ENCODE measurements at places on chromosomes 16 and 17.

DNA sequence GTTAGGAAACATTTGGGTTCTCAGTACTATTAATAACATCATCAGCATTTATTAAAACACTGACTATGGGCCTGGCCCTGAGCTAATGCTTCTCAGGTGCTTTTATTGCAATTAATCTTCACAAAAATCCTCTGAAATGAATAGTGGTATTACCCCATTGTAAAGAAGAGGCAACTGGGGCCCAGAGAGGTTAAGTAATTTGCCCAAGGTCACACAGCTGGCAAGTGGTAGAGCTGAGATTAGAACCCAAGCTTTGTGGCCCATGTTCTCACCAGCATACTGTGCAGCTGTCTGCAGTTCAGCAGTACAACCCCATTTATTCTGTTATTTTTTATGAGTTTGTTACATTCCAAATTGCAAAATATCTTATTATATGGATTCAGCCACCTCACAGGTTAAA lies 82.3 kb downstream of the TBC1D16 start:
- DNase-seq = no peak

- DNase-seq = no peak
Measured at GRCh38 chr17:39939588-39940419, 12.3 kb downstream of the LRRC3C start.

- DNase-seq = no peak
Measured at GRCh38 chr16:69057400-69058378, 47.8 kb upstream of the HAS3 start.

DNA sequence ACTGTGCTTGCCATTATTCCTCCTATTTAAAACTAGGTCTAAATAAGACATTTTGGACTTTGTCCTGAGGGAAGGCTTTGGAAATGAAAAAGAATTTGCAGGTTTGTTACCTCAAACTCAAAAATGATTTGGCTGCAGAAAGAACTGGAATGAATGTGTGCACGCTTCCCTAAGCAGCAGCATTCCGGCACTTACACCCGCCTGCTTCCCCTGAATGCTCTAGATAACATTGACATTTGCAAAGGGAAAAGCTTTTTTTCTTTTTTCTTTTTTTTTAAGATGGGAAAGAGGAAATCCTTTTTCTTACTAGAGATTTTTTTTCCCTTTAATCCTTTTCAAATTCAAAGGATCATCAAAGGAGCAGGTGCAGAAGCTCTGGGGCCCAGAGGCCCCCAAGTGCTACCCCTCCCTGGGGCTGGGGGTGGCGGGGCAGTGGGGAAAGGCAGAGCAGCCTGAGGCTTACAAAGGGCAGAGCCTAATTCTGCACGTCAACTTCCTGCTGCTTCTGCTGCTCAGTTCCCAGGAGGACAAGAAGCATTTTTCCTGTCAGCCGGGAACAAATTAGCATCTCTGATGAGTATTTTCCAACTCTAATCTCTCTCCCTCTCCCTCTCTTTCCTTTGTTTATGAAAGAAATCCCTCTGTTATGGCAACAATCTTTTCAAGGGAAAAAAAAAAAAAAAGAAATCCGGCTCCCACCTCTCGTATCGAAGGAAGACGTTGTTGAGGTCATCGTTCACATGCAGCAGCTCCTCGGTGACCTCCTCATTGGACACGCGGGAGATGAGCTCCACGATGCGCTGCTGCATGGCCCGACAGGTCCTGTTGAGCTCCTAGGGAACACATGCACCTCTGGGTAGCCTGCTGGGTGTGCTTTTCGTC lies 32.1 kb upstream of the SREBF1 start:
- no peak for DNase-seq

GRCh38 chr17:31155208-31155810 lies 60.5 kb downstream of the NF1 start:
- DNase-seq = no peak

GRCh38 chr16:80993834-80994233 lies 12.9 kb downstream of the CMC2 start:
- no peak for DNase-seq

- DNase-seq = no peak
Measured at GRCh38 chr17:50331085-50331791, 14.7 kb upstream of the XYLT2 start.

DNA sequence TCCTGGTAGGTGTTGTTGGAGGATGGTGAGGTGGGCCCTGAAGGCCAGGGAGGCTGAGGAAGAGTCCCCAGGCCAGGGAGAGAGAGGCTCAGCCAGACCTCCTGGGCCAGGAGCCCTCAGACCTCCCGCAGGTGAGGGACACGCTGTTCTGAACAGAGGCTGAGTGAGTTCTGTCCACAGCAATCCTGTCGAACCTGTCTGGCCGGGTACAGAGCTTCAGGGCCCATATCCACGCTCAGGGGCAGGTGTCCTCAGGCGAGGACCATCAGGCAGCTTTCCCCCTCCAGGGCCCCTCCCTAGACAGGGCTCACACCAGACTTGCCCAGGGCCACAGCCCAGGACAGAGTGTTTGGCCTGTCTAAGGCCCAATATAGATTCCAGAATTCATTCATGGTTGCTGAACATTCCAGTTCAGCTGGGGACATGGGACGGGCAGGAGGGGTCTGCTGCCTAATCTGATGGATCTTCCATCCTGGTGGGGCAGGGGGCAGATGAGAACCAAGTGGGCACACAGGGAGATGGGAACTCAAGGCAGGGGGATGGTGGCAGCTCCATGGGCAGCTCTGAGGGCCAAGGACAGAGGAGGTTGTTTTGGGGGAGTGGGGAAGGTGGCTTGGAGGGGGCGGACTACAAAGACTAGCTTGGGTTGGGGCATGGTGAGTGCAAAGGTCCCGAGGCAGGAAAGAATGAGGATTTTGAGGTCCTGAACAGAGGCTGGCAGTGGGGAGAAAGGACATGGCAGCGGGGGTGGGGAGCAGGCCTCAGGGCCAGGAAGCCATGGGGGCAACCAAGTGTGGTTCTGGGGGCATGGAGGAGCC lies 23.4 kb upstream of the MPRIP start:
- DNase-seq = no peak

DNA sequence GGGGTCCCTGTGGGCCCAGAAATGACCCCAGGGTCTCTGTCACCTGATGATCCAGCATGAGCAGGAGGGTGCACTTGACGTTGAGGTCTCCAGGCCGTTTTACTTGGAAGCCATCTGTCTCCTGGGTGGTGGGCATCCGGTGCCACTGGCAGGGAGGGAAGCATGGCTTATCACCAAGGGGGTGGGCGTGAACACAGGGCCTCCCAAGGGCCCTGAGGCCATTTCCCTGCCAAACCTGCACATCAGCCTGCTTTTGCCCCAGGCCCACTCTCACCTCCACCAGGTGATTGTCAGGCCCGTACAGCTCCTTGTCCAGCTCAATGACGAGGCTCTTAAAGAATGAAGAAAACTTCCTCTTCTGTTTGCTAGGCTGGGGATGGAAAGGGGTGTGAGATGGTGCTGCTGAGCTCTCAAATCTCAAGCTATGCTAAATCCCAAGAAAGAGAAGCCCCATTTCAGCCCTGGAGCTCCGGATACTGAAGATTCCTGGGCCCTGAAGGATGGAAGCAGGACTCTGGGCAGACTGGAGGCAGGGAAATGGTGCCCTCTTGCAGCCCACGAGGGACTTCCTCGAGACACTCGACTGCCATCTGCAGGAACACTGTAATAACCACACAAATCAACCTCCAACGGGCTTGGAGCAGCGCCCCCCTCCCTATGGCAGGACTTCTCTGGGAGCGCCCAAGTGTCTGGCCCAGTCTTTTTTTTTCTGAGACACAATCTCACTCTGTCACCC lies 7.1 kb upstream of the FTSJ3 start:
- peak; percentile 63 for DNase-seq

DNA sequence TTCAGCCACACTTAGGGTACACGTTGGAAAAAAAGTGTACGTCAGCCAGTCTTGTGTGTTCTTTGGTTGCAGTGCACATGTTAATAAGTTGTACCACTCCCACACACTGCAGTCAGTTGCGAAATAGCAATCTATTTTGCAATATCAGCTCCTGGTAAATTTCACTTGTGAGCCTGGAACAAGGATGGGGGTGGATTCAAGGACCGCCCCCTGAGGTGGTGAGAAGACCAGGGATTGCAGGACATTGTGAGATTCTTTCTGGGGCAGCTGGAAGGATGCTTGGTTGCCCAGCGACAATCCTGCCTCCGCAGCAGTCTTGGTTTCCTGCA lies 78.6 kb upstream of the ZFHX3 start:
- DNase-seq = no peak

DNA sequence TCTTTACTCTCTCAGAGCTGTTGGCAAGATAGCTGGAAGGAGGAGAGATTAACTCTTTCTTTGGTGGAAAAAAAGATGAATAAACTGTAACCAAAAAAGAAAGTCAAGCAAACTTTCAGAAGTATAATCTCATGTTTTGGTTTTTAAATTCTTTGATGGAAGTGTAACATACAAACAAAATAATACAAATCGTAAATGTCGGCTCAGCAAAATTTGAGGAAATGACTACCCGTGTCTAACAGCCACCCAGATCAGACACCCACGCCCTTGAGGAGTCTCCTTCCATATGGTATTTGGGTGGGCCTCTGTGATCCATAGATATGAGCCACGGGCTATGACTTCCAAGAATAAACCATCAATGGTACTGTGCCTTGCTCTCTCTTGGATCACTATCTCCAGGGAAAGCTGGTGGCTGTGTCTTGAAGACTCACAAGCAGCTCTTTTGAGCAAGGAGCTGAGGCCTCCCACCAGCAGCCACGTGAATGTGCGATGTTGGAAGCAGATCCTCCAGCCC lies 9.6 kb upstream of the CD300C start:
- no peak for DNase-seq

All from substantia nigra (tissue), 51 donors.